Activated T-cell treated with anti-CD3 and anti-CD28 coated beads, Interleukin-2, amount 50 U/mL, for 72 hours (primary cell): ENCODE measurements at places on chromosomes 1 and 21. TPM values are rescaled to one million over a fixed set of nuclear protein-coding genes. Genes with fewer than 3 reads are reported as not detected.

C8A gene
- total RNA-seq = not detected

SPRR2F gene
- not detected for total RNA-seq

GBP1 gene
- total RNA-seq = 44.9 TPM

ESRRG gene
- not detected for total RNA-seq

- peaks cover 79% of the 10 kb centered on the region for H3K4me1 ChIP-seq
- H3K27ac ChIP-seq = peak overlapping the region; percentile 97
- peak overlapping the region; percentile 96 for H3K4me3 ChIP-seq
- H3K36me3 ChIP-seq = peaks cover 20% of the 10 kb centered on the region
Measured at GRCh38 chr1:161115132-161115711, 2.6 kb downstream of the PFDN2 start.

DNA sequence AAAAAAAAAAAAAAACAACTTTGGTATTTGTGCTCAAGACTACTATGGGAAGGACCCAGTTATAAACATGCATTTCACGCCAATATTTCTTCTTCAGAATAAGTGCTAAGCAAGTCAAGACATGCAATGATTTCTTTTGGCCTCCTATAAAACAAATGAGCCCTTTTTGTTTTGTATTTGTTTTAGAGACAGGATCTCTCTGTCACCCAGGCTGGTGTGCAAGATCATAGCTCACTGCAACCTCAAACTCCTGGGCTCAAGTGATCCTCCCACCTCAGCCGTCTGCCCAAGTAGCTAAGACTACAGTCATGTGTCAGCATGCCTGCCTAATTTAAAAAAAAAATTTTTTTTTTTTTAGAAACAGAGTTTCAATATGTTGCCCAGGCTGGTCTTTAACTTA lies 348.7 kb downstream of the PCP4 start:
- no peak for DNase-seq
- H3K27me3 ChIP-seq = no peaks in the 10 kb centered on the region
- H3K4me3 ChIP-seq = no peak overlapping the region
- no peaks in the 10 kb centered on the region for H3K36me3 ChIP-seq
- no peak overlapping the region for H3K27ac ChIP-seq

DNA sequence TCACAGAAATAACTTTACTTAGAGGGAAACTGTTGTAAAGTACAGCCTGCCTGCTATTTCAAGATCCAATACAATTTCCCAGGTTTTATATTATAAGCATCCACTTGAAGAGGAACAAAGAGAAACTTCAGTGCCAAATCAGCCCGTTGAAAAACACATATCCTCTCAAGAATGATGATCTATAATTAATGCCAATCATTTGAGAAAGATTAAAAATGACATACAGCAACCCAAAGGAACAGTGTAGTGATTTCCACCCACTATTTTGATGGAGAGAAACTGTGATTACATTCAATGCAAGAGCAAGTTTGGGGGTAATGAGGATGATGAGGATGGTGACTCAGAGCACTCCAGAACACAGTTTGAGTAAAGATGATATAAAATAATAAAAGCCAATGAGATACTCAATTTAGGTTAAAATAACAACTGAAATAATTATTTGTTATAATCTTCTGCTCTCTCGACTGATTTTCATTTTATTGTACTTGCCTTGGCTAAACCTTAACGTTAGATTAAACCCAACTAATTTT lies 715.5 kb downstream of the NCAM2 start:
- no peaks in the 10 kb centered on the region for H3K36me3 ChIP-seq
- no peak overlapping the region for H3K27ac ChIP-seq
- no peak for DNase-seq
- H3K4me3 ChIP-seq = no peak overlapping the region
- H3K4me1 ChIP-seq = no peaks in the 10 kb centered on the region

DNA sequence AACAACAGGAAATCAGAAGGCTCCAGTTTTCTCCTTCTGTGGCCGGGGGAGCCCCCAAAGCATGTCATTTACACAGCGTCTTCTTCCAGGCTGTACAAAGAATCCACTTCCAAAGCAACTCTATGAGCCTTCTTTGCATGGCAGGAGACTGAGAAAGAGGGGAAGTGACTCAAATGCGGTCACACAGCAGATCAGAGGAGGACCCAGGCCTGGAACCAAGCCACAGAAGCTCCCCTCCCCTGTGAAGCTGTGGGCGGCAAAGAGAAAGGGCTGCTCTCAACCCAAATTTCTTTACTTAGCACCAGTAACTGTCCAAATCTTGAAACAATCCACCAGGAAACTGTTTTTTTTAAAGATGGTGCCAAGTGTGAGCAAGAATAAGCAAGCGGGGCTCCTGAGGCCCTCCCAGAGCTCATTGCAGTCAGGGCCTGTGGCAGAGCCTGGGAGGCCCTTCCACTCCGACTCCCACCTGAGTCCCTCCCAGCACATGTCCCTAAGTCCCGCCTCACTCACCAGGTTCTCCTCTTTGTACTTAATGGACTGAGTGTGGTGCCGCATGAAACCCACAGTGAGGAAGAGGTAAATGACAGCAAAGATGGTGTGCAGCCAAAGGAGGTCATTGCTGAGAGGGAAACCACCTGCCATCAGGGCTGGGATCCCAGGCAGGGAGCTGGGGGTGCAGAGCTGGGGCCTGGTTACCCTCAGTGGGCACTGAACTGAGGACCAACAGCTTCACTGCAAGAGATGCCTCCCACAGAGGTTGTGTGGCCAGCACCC lies 15.9 kb downstream of the TMEM63A start:
- peaks cover 37% of the 10 kb centered on the region for H3K4me1 ChIP-seq
- H3K4me3 ChIP-seq = peak overlapping the region; percentile 64
- H3K27ac ChIP-seq = peak overlapping the region; percentile 24
- DNase-seq = peak; percentile 74
- no peaks in the 10 kb centered on the region for H3K27me3 ChIP-seq

DNA sequence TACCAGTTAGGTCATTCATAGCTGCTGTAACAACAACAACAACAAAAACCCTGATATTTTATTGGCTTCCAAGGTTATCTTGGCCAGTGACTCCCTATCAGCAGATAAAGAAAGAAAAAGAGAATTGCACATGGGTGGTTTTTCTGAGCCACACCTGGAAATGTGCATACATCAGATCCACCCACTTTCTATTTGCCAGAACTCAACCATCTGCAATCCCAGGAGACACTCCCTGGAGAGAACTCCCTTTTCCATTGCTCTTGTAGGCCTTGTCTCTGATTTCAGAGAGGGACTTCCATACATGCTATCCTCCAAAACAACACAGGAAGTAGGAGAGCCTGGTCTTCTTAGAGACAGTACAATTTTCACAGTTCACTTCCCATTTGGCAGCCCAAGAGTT lies 74.9 kb upstream of the ZC3H11B start:
- DNase-seq = no peak
- no peak overlapping the region for H3K27ac ChIP-seq
- no peaks in the 10 kb centered on the region for H3K4me1 ChIP-seq
- no peaks in the 10 kb centered on the region for H3K36me3 ChIP-seq

- H3K4me3 ChIP-seq = peak overlapping the region; percentile 77
- no peaks in the 10 kb centered on the region for H3K27me3 ChIP-seq
- no peak for DNase-seq
- peaks cover 19% of the 10 kb centered on the region for H3K4me1 ChIP-seq
Measured at GRCh38 chr1:27569088-27569460, 34.9 kb downstream of the AHDC1 start.

- H3K27me3 ChIP-seq = no peaks in the 10 kb centered on the region
- no peak overlapping the region for H3K4me3 ChIP-seq
- peak overlapping the region; percentile 55 for H3K27ac ChIP-seq
Measured at GRCh38 chr1:43296207-43296606, 4.6 kb upstream of the TIE1 start.

GRCh38 chr21:39705849-39706248 lies 39.1 kb upstream of the IGSF5 start:
- H3K27me3 ChIP-seq = no peaks in the 10 kb centered on the region
- H3K4me3 ChIP-seq = no peak overlapping the region
- no peak for DNase-seq
- no peaks in the 10 kb centered on the region for H3K4me1 ChIP-seq
- H3K27ac ChIP-seq = no peak overlapping the region

- no peaks in the 10 kb centered on the region for H3K4me1 ChIP-seq
- no peaks in the 10 kb centered on the region for H3K36me3 ChIP-seq
- no peaks in the 10 kb centered on the region for H3K27me3 ChIP-seq
- no peak overlapping the region for H3K27ac ChIP-seq
Measured at GRCh38 chr1:240497908-240498307, 114.0 kb downstream of the GREM2 start.

GRCh38 chr1:54335755-54336108 lies 70.5 kb downstream of the SSBP3 start:
- DNase-seq = no peak
- no peak overlapping the region for H3K4me3 ChIP-seq
- no peak overlapping the region for H3K27ac ChIP-seq
- H3K4me1 ChIP-seq = peaks cover 45% of the 10 kb centered on the region
- H3K36me3 ChIP-seq = no peaks in the 10 kb centered on the region

DNA sequence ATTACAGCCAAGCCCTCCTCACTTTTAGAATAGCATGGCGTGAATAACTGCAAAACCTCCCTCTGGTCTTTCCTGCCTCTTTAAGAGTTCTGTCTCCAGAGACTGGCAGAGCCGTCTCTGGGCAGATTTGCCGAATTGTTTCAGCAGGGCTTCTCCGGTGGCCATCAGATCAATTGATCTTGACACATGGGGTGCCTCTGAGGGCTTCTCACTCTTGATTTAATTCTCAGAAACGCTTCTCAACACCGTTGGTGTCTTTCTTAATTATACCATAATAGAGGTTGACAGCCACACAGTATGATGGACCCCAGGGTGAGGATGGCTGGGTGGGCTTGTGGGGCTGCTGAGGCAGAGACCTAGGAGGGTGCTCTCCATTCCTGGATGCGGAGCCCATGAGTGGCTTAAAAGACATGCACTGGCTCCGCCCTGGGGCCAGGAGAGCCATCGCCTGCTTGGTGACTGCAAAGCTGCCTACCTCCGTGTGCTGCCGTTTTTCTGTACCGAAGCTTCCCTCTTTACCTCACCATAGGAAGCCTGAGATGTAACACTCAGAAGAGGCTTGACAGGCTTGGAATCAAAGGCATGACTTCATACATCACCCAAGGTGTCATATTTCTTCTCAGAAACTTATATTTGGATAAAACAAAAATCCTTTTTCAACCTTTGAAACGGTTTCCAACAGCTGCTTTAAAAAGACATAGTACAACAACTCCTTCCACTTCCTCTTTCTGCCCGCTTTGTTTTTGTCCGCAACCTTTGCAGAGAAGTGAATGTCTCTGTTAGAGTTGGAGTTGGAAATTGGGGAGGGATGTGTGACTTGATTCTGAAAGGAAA lies 82.9 kb downstream of the GALNT2 start:
- H3K27ac ChIP-seq = no peak overlapping the region
- DNase-seq = no peak
- no peaks in the 10 kb centered on the region for H3K27me3 ChIP-seq
- peak overlapping the region; percentile 39 for H3K4me3 ChIP-seq

- H3K27me3 ChIP-seq = no peaks in the 10 kb centered on the region
- H3K27ac ChIP-seq = no peak overlapping the region
- H3K4me1 ChIP-seq = no peaks in the 10 kb centered on the region
- no peak for DNase-seq
- no peaks in the 10 kb centered on the region for H3K36me3 ChIP-seq
Measured at GRCh38 chr1:5969168-5969567, 23.1 kb downstream of the NPHP4 start.

- H3K27ac ChIP-seq = no peak overlapping the region
- H3K4me1 ChIP-seq = peaks cover 4% of the 10 kb centered on the region
- no peaks in the 10 kb centered on the region for H3K36me3 ChIP-seq
Measured at GRCh38 chr21:29166853-29167252, 36.4 kb downstream of the MAP3K7CL start.
